ENCODE measurements at places on chromosomes 2 and 18.

DNA sequence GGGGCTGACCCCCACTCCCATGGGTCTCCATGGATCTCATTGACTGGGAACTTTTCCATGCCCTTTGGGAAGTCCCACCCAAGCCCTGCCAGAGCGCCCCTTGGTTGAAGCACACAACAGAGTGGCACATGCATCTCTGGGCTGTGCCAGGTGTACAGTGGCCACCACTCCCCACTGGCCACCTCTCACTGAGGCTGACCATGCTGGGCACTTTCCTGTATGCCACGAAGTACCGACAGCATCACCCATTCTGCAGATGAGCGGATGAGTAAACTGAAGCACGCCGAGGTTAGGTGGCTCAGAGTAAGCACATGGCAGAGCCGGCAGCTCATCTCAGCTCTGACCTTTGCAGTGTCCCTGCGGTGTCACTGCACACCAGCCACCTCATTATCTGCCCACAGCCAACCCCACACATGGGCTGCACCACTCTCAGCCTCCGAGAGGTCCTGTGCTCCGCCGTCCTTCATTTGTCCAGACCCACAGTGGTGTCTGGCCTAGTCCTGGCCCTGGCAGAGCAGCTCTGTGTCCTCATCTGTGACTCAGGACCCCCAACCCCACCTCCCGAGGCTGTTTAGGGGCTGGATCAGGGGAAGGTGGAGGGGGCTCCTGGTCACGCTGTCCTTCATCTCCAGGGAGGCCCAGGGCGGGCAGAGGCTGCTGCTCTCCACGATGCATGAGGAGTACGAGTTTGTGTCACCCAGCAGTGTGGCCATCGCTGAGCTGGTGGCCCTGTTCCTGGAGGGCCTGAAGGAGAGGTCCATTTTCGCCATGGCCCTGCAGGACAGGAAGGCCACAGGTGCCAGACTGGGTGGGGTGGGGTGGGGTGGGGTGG lies 18.0 kb upstream of the GPR17 start:
- DNase-seq: no peak

GRCh38 chr18:25141886-25142285 lies 210.1 kb downstream of the ZNF521 start:
- no peak for DNase-seq

DNA sequence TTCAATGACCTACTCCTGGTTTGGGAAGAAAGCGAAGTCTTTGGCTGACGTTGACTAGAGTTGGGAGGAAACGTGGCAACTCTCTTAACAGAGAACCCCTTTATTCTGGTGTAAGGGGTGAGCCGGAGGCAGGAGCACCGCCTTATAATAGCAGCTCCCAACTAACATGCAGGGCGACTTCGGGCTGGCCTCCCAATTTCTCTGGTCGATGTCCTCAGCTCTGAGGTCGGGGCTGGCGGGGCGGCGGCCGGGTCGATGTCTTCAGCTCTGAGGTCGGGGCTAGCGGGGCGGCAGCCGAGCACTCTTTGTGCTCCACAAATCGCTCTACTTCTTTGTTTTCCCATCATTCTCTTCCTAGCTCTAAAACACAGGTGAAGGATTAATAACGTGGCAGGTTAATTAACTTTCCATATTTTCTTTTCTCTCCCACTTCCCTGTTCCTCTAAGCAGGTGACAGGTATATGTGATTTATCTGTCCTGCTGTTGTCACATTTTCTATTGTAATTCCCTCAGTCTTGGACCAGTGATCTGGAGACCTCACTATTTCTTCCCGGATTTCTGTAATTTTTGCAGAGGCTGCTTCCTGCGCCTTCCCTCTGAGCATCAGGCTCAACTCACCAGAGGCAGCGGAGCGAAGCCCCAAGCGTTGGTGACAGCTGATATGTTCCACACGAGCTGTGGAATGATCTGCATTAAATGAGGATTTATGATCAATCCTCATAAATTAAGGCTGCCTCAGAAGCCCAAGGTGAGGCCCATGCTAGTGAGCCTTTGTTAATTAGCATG lies 64.3 kb downstream of the ACKR3 start:
- no peak for DNase-seq

DNA sequence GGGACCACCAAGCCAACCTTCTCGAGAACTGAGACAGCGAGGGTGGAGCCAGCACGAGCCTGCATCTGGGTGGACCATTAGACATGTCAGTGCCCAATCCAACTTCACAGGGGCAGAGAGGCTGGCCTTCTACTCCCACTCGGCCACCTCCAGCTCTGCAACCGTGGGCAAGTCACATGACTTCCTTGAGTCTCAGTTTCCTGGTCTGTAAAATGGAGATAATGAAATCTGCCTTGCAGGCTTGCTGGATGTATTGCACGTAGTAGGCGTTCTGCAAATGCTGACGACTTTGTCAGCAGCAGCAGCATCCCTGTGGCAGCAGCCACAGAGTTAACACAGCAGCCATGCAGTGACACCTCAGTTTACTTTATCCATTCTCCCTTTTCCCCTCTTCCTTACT lies 208.9 kb downstream of the GLI2 start:
- no peak for DNase-seq

- DNase-seq: no peak
Measured at GRCh38 chr2:181646415-181646987, 10.4 kb downstream of the CERKL start.

DNA sequence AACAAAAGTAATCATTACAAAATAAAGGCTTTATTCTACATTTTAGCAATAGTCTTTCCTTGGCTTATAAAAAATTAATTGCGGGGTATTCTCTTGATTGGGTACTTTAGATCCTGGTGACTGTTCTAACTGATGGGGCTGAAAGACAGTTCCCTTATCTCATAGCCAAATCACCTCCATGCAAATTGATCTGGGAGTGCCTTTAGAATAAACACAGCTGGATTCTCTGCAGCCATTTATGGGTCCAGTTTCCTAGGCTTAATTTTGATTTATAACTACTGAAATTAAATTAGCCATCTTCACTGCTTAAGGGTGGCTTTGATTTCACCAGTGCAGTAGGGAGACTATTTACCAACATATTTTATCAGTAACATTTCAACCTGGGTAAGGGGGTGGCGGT lies 337.1 kb downstream of the NRXN1 start:
- DNase-seq: no peak

DNA sequence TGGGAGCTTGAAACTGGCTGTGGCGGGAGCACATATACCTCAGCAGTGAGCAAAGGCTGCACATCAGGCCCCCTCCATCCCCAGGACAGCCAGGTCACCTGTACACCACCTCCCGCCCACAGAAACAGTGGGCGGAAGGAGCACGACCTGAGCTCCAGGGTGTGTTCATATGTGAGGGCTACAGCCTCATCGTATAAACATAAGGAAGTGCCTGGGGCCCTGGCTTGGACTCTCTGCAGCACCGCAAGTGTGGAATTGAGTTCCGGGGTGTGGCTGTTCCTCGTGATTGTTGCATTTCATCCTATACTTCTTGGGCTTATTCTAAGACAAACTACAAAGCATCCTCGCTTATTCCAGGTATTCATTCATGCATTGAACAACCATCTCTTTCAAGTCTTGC lies 60.1 kb upstream of the TPO start:
- DNase-seq: no peak

- no peak for DNase-seq
Measured at GRCh38 chr2:168920504-168921157, 19.5 kb downstream of the G6PC2 start.

- no peak for DNase-seq
Measured at GRCh38 chr2:53098696-53099078, 668.9 kb upstream of the CHAC2 start.

DNA sequence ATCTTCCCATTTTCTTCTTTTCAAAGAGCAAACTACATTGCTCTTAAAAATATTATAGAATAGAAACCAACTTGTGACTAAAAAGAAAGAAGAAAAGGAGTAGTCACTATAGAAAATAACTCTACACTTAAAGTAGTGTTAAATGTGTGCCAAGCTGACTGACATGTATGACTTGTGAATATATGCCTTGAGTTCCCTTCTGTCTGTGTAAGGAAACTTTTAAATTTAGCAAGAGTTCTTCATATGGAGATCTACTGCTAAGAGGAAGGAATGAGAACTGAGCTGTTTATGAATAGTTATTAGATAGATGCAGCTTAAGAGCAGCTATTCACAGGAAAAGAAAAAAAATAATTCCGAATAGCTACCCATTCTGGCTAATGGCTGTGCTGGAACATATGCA lies 1221.7 kb upstream of the ZEB2 start:
- no peak for DNase-seq

DNA sequence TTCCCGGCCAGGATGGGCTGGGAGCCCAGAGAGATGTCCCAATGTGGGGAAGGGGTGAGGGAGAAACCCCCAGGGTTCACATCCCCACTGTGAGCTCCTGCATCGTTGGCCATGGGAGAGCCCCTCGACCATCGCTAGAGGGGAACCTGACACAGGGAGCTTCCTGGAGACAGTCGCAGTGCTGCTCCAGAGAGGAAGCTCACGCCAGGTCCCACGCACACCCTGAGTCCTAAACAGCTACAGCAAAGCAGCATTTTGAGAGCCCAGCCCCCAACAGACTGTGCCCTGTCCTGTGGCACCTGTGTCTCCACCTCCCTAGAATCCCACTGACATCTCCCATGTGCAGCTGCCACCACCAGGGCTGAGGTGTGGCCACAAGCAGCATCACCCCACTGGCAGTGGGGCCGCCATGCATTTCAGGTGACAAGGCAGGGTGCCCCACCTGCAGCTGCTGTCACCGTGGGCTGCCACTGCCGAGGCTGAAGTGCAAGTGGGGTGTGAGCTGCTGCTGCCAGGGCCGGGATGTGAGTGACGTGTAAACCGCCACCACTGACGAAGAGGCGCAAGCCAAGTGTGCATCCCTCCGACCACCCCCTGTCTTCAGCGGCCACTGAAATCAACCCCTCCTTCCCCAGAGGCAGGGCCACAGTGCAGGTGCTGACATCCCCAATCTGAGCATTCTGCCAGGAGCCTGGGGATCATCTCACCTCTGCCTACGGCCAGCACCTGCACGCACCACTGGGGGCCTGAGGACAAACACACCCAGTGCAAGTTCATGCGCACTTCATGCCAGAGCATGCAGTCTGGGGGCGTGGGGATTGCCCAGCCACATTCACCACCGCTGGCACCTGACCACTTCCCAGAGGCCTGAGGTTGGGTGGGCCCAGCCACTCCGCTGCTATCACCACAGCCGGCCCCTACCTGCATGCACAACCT lies 467.7 kb upstream of the SALL3 start:
- no peak for DNase-seq

- DNase-seq: peak; percentile 91
Measured at GRCh38 chr2:44955593-44956392, 14.3 kb downstream of the SIX3 start.

- DNase-seq: no peak
Measured at GRCh38 chr18:60875957-60876507, 457.2 kb upstream of the CDH20 start.

GRCh38 chr2:171173087-171173486 lies 12.4 kb upstream of the TLK1 start:
- peak; percentile 39 for DNase-seq

DNA sequence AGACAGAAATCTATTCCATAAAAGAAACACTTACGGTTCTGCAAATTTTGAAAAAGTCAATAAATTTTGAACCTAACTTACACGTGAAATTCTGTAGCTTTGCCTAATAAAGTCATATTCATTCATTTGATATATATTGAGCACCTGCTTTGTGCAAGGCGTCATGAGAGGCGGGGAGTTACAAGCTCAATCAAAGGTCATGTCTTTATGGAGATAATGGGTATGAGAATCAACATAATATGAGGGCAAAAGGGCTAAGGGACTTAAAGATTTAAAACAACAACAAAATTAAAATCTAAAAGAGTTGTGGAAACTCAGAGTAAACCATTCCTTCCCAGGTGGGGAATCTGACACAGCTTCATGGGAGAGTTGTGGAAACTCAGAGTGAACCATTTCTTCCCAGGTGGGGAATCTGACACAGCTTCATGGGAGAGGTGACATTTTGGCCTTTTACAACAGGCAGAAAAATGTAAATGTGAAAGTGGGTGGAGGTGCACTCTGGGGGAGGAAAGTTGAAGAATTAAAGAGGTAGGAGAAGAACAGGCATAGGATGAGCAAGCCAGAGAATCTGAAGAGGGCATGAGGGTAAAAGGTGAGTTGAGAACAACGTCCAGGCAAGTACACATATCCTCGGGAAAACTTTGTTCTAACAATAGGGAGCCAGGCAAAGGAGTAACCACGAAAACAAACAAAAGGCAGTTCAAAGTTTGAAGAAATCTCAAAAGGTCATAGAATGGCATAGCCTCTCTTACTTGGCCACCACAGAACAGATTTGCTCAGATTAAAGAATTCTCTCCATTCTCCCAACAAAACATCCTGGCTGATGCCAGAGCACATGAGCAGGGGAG lies 49.5 kb upstream of the CD226 start:
- no peak for DNase-seq

GRCh38 chr2:158458617-158458920 lies 1.8 kb downstream of the PKP4 start:
- no peak for DNase-seq

DNA sequence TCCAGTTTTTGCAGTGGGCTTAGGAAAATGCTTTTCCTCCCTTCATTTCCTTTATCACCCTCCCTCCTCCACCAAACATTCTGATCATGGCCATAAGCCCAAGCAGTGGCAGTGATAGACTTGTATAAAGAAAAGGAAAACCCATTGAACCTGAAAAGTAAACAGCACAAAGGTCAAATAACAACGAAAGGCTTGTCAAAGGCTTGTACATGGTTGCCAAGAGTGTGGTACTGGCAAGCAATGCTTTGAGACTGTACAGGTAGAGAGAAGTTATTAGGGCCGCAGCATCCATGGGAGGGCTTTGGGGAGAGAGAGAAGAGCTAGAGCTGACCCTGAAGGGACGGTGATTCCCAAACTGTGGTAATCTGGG lies 2.1 kb upstream of the VWA3B start:
- DNase-seq: no peak

- DNase-seq: peak; percentile 75
Measured at GRCh38 chr2:239298116-239298804, 102.6 kb downstream of the HDAC4 start.

- peak; percentile 67 for DNase-seq
Measured at GRCh38 chr2:72931280-72931910, 14.1 kb downstream of the EMX1 start.

GRCh38 chr2:124959581-124959980 lies 934.5 kb downstream of the CNTNAP5 start:
- no peak for DNase-seq

DNA sequence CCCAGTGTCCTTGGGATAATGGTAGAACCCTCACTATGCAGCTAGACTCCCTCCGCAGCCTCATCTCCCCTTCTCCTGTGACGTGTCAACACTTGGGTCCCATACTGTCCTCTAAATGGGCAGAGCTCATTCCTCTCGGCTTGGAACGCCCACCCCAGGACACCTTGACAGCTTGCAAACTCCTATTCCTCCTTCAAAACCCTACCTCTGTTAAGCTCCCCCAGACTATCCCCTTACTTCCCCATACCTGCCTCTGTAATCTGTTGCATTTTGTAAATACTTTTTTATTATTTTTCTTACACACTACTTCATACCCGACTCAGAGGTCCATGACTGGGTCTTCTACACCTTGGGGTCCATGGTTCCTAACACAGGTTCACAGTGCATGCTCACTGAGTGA lies 28.0 kb downstream of the STEAP3 start:
- DNase-seq: no peak

DNA sequence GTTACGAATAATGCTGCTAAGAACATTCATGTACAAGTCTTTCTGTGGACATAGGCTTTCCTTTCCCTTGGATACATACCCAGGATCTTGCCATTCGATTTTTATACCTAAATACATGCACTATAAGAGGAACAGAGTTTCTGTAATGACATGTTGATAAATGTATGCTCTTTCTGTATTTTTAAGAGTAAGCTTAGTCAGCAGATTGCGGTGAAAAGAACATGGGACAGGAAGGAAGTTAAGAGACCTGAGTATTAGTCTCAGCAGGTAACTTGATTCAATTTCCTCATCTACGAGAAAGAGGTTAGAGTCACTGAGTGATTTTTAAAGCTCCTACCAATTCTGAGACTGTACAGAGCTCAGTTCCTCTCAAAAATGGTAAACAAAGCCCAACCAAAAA lies 2.6 kb upstream of the TLK1 start:
- DNase-seq: no peak

Measured in stimulated activated CD8-positive, alpha-beta memory T cell treated with anti-CD3 and anti-CD28 coated beads, Interleukin-4, amount 100 ng/mL, for 48 hours (primary cell).